ENCODE measurements at places on chromosomes 4 and X.

- no peak for DNase-seq
These were observed 109.0 kb downstream of the ENOX2 start for GRCh38 chrX:130793975-130794374.

DNA sequence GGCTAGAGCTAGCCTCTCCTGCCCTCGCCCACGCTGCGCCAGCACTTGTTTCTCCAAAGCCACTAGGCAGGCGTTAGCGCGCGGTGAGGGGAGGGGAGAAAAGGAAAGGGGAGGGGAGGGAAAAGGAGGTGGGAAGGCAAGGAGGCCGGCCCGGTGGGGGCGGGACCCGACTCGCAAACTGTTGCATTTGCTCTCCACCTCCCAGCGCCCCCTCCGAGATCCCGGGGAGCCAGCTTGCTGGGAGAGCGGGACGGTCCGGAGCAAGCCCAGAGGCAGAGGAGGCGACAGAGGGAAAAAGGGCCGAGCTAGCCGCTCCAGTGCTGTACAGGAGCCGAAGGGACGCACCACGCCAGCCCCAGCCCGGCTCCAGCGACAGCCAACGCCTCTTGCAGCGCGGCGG is at the start of gene AR:
Gene AR, plus strand, starts transcription at position 204 of the 400 bp plus-strand sequence. CDS start 1,126 bp downstream, outside the sequence.
- no peak for DNase-seq

GRCh38 chrX:2187352-2188115 is 313.2 kb downstream of the DHRSX start:
- DNase-seq = no peak

DNA sequence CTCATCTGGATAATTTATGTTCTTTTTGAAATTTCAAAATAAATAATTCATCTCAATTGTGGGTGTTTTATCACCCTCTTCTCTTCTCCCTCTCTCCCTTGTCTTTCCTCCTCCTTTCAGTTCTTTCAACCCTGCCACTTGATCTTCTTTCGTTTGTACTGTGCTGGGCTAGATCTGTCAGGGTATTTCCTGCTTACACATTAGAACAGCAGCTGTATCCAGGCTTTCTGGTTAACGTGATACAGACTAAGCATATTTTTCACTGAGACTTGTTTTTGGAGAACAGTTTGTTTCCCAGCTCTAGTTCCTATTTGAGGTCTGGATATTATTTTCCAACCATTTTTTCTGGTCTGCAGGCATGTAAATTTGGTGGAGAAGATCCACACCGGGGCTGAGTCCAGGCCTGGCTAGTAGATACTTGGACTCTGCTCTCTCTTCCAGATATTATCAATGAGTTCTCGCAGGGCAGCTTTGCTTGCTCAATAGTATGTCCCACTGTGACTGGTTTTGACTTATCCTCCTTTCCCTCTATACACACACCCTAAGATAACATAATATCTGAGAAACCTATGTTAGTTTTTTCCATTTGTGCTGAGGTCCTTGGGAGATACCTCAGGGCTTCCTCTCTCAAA is 1310.7 kb upstream of the TENM3 start:
- DNase-seq = no peak

DNA sequence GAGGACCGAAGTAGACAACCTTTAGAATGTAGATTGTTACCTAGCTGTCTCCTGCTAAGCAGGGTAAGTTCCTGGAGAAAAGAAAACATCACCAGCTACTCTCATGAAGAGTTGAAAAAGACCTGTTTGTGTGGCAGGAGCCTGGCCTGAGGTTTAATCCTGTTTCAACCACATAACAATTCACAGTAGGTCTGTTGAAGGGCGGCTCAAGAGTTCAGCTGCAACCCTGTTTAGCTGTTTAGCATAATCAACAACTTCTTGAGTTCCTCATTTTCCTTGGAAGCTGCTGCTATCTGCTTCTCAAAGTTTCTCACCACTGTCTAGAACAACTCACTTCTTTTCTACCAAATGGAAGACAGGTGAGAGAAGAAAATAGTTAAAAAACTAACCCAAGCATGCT is 170.4 kb upstream of the TET2 start:
- no peak for DNase-seq

DNA sequence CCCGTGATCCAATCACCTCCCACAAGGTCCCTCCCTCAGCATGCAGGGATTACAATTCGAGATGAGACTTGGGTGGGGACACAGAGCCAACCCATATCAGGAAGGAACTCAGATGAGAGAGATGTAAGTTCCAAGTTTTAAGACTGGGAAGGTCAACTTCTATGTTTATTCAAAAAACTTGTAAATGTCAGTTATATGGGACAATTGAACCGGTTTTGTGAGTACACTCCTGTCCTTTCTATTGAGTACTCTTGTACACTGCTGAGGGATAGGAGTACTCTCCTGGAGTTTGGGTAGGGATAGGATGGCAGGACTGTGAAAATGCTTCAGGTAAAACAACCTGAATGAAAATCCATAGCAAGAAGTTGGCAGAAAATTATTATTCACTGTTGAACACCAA is 239.1 kb downstream of the ZNF674 start:
- no peak for DNase-seq
